Fibroblast of lung (primary cell): ENCODE measurements at places on chromosomes 6 and 20. TPM values are rescaled to one million over a fixed set of nuclear protein-coding genes. Genes with fewer than 3 reads are reported as not detected.
A peak's percentile ranks its signal among the peaks of the same experiment; 100 is the strongest.

Gene CDH4
- total RNA-seq, result 2.3 and 4.8 TPM in 2 replicates

Gene MUCL3
- total RNA-seq, result not detected in 2 replicates

Gene HCK
- not detected in 2 replicates for total RNA-seq

Gene CDSN
- not detected in 2 replicates for total RNA-seq

Gene KCNS1
- 0.26 and 0.50 TPM in 2 replicates for total RNA-seq

Gene CGAS
- total RNA-seq, result 5.0 and 5.9 TPM in 2 replicates

Gene TSHZ2
- 2.6 and 5.4 TPM in 2 replicates for total RNA-seq

Gene MUC22
- total RNA-seq, result not detected in 2 replicates

Gene EMILIN3
- 0.17 TPM in 1 of 2 replicates, not detected in the other for total RNA-seq

Gene CLIC1
- total RNA-seq, result 439 and 615 TPM in 2 replicates

Gene GRM4
- total RNA-seq, result under 0.01 TPM in 2 replicates

Gene TFAP2D
- not detected in 2 replicates for total RNA-seq

Gene TCP11
- total RNA-seq, result 0.17 and 0.51 TPM in 2 replicates

Gene PDYN
- not detected in 2 replicates for total RNA-seq

- H3K4me1 ChIP-seq, result no peaks in the 10 kb centered on the region
- no peak for DNase-seq
- H3K27ac ChIP-seq, result no peak overlapping the region
Measured at GRCh38 chr20:12414446-12415274, 497.0 kb downstream of the BTBD3 start.

- no peaks in the 10 kb centered on the region for H3K27me3 ChIP-seq
- H3K27ac ChIP-seq, result no peak overlapping the region
- DNase-seq, result peak; percentile 88
- H3K4me1 ChIP-seq, result no peaks in the 10 kb centered on the region
- H3K36me3 ChIP-seq, result no peaks in the 10 kb centered on the region
Measured at GRCh38 chr6:81875782-81876293, 123.4 kb upstream of the TENT5A start.

DNA sequence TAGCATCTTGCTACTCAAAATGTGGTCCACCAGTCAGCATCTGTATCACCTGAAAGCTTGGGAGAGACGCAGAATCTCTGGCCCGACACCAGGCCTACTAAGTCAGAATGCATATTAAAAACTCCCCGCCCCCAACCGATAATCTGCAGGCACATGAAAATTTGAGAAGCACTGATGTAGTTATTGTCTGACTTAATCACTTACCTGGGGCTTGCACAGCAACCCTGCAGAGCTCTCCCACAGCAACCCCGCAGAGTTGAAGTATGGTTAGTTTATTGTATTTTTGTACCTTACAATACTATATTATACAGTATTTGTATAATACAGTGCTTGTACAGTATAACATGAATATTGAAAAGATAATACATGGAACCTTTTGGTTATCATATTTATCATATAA lies 53.7 kb downstream of the KLHL31 start:
- no peaks in the 10 kb centered on the region for H3K27me3 ChIP-seq
- peaks cover 3% of the 10 kb centered on the region for H3K4me1 ChIP-seq
- no peak overlapping the region for H3K4me3 ChIP-seq
- DNase-seq, result no peak
- H3K36me3 ChIP-seq, result no peaks in the 10 kb centered on the region
- H3K27ac ChIP-seq, result no peak overlapping the region

GRCh38 chr6:35063701-35064280 lies 77.3 kb downstream of the TCP11 start:
- no peak overlapping the region for H3K4me3 ChIP-seq
- peaks cover 4% of the 10 kb centered on the region for H3K36me3 ChIP-seq
- no peak overlapping the region for H3K27ac ChIP-seq
- no peak for DNase-seq
- H3K4me1 ChIP-seq, result no peaks in the 10 kb centered on the region
- no peaks in the 10 kb centered on the region for H3K27me3 ChIP-seq

- no peaks in the 10 kb centered on the region for H3K36me3 ChIP-seq
- H3K27ac ChIP-seq, result no peak overlapping the region
- DNase-seq, result peak; percentile 82
Measured at GRCh38 chr6:13156381-13156780, 172.0 kb downstream of the TBC1D7 start.

- no peak for DNase-seq
- H3K4me3 ChIP-seq, result no peak overlapping the region
- H3K4me1 ChIP-seq, result no peaks in the 10 kb centered on the region
Measured at GRCh38 chr20:418858-419365, 10.8 kb downstream of the RBCK1 start.

- no peaks in the 10 kb centered on the region for H3K36me3 ChIP-seq
- no peaks in the 10 kb centered on the region for H3K27me3 ChIP-seq
- DNase-seq, result no peak
- H3K27ac ChIP-seq, result no peak overlapping the region
- no peaks in the 10 kb centered on the region for H3K4me1 ChIP-seq
Measured at GRCh38 chr6:10567256-10568026, 46.3 kb downstream of the GCNT2 start.

DNA sequence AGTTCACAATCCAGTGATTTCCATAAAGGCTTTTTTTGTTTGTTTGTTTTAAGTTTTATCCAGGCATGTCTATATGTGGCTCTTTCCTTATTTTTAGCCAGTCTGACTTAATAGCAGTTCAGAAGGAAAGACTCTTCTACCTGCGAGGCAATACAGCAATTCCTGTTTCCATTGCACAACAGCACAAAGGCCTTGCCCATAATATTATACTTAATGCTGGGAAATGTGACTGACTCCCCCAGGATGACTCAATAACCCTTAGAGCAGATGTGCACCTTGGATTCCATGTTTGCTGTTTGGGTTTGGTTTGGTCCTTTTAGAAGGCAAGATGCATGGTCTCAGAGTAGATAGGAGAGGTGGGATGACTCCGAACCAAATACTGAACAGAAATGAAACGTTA lies 184.1 kb downstream of the MTFR2 start:
- peaks cover 8% of the 10 kb centered on the region for H3K4me1 ChIP-seq
- H3K27ac ChIP-seq, result no peak overlapping the region
- peak; percentile 41 for DNase-seq
- H3K27me3 ChIP-seq, result no peaks in the 10 kb centered on the region

GRCh38 chr6:158868122-158868480 lies 48.9 kb upstream of the EZR start:
- no peak for DNase-seq
- peaks cover 2% of the 10 kb centered on the region for H3K4me1 ChIP-seq
- no peaks in the 10 kb centered on the region for H3K27me3 ChIP-seq
- H3K27ac ChIP-seq, result no peak overlapping the region
- H3K36me3 ChIP-seq, result no peaks in the 10 kb centered on the region

DNA sequence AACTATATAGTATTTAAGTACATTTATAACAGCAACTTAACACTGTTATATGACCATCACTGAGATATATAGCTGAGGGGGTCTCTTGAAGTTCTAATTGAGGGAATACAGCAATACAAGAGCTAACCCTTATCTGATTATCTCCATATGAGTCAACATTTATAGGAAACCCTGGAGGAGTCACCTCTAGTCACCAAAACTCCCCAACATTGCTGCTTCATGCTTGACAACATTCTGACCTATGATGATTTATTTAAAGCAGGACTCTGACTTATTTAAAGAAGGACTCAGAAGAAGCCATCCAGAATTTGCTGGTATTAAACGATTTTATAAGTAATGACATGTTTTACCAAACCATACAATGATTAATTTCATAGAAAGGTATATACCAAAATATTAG lies 182.6 kb upstream of the NOX3 start:
- H3K36me3 ChIP-seq, result no peaks in the 10 kb centered on the region
- no peaks in the 10 kb centered on the region for H3K27me3 ChIP-seq
- H3K4me1 ChIP-seq, result no peaks in the 10 kb centered on the region
- no peak overlapping the region for H3K27ac ChIP-seq

GRCh38 chr6:107917451-107918375 lies 40.3 kb downstream of the SEC63 start:
- peaks cover 4% of the 10 kb centered on the region for H3K36me3 ChIP-seq
- H3K27me3 ChIP-seq, result no peaks in the 10 kb centered on the region
- no peak for DNase-seq

DNA sequence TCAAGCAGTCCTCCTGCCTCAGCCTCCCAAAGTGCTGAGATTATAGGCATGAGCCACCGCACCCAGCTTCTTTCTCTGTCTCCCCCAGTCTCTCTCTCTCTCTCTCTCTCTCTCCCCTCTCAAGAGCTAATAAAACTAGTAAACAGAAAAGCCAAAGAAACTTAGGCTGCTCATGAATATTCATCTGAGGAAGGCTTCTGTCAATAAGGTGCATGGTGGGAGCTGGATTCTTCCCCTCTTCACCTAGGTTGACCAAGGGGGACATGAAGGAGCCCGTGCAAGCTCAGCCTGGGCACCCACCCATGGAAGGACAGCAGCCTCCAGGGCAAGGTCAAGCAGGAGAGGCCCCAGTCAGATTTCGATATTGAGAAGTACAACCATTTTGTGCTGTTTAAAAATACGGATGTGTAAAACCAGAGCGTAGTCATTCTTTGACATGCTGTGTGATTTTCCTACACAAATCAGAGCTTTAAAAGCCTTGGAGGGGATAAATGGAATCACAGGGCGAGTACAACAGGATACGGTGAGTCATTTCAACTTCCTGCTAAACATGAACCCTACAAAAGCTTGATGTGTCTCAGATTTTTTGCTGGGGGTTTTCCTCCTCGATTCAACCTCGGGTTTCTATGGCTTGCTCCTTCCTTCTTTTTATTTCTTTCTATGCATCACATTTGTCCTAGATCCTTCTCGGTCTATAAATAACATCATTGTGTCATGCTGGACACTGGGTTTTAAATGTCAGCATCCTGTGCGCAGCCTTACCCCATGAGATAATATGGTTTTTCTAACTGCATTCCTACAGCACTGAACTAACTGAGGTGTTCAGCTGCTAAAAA lies 368.9 kb upstream of the JARID2 start:
- H3K27ac ChIP-seq, result peak overlapping the region; percentile 4
- peaks cover 6% of the 10 kb centered on the region for H3K4me1 ChIP-seq
- H3K27me3 ChIP-seq, result no peaks in the 10 kb centered on the region
- no peak overlapping the region for H3K4me3 ChIP-seq
- H3K36me3 ChIP-seq, result no peaks in the 10 kb centered on the region

DNA sequence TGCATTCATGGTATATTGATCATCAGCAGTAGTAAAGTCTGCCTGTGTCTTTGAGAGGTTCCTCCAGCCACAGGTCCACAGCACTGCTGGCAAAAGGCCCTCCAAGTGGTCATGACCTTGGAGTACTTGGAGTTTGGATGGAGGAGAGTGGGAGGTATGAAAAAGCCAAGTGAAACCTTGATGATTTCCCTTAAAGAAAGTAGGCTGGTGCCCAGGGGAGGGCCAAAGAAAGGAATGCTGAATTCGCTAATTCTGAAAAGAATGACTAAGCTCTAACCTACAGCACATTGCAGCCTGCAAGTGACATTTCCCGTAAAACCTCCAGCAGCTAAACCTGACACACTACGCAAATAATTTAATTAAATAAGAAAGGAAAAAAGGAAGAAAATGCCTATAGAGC lies 223.4 kb upstream of the TAB2 start:
- peaks cover 10% of the 10 kb centered on the region for H3K4me1 ChIP-seq
- no peaks in the 10 kb centered on the region for H3K36me3 ChIP-seq
- no peak overlapping the region for H3K4me3 ChIP-seq
- DNase-seq, result peak; percentile 74
- H3K27me3 ChIP-seq, result no peaks in the 10 kb centered on the region

DNA sequence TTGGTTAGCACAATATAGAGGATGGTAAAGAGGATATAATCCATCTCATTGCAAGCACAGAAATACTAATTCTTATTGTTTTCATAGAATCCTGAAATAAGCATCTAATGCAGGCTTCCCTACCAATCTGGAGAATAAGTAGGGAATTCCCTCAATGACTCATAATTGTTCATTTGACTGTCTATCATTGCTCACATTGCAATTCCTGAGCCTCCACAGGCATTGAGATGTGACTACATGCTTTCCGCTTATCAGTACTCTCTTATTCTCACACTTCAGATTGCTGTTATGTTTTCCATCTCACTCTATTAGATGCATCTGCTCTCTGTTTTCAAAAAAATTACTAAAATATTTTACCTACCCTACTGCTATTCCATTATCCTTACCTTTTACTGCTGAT lies 216.2 kb upstream of the PRSS16 start:
- no peak overlapping the region for H3K4me3 ChIP-seq
- H3K4me1 ChIP-seq, result no peaks in the 10 kb centered on the region
- DNase-seq, result peak; percentile 8
- no peaks in the 10 kb centered on the region for H3K36me3 ChIP-seq
- no peak overlapping the region for H3K27ac ChIP-seq

GRCh38 chr6:80156221-80156620 lies 49.8 kb downstream of the BCKDHB start:
- H3K4me1 ChIP-seq, result no peaks in the 10 kb centered on the region
- no peaks in the 10 kb centered on the region for H3K27me3 ChIP-seq
- DNase-seq, result no peak
- no peak overlapping the region for H3K4me3 ChIP-seq

- H3K4me1 ChIP-seq, result peaks cover 2% of the 10 kb centered on the region
- no peak overlapping the region for H3K27ac ChIP-seq
- DNase-seq, result peak; percentile 9
- H3K36me3 ChIP-seq, result no peaks in the 10 kb centered on the region
- no peaks in the 10 kb centered on the region for H3K27me3 ChIP-seq
- no peak overlapping the region for H3K4me3 ChIP-seq
Measured at GRCh38 chr6:154161689-154162088, 122.6 kb downstream of the OPRM1 start.

- no peak overlapping the region for H3K27ac ChIP-seq
- H3K4me3 ChIP-seq, result no peak overlapping the region
- DNase-seq, result no peak
- H3K36me3 ChIP-seq, result no peaks in the 10 kb centered on the region
- H3K4me1 ChIP-seq, result no peaks in the 10 kb centered on the region
Measured at GRCh38 chr6:98605705-98606104, 228.7 kb upstream of the POU3F2 start.

- H3K4me3 ChIP-seq, result no peak overlapping the region
- H3K27ac ChIP-seq, result no peak overlapping the region
- H3K36me3 ChIP-seq, result no peaks in the 10 kb centered on the region
- no peak for DNase-seq
- H3K4me1 ChIP-seq, result no peaks in the 10 kb centered on the region
- H3K27me3 ChIP-seq, result no peaks in the 10 kb centered on the region
Measured at GRCh38 chr6:147322299-147323162, 118.3 kb downstream of the STXBP5 start.

DNA sequence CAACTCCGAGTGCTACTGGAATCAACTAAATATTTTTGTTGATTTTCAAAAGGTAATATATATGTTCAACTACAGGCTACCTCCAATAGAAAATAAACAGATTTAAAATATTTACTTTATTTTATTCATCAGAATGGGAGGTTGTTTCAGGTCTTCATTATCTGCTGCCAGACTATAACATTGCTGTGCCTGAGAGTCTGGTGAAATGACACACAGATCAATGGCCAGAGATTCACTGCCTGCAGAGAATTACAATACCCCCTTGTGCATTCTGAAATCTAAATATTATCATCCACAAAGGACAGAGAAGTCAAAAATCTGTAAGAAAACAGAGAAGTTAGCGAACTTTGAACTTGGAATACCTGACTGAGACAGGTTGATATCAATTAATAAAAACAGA lies 667.8 kb upstream of the GJE1 start:
- DNase-seq, result no peak
- peaks cover 4% of the 10 kb centered on the region for H3K4me1 ChIP-seq
- no peak overlapping the region for H3K27ac ChIP-seq
- no peak overlapping the region for H3K4me3 ChIP-seq

DNA sequence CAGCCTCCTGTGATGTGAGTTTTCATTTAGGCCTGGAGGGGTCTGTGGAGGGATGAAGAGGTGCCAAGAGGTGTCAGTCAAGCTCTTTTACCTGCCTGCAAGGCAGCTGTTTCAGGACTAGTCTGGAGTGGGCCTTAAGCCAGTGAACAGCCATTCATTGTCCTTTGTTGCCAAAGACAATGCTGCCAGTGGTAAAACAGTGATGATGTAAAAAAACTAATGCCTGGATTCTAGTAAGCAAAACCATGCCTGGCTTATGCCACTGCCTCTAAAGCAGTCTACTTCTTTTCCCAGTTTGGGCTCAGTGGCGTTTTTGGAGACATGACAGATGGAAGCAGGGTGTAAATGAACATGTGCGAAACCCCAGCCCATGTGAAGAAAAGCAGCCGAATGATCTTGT lies 93.5 kb upstream of the KCNK16 start:
- H3K27me3 ChIP-seq, result no peaks in the 10 kb centered on the region
- no peak overlapping the region for H3K4me3 ChIP-seq
- no peak for DNase-seq
